NCI-H1417 (cell line): ENCODE measurements at places on chromosomes 7 and 10.

- no peak for DNase-seq
Measured at GRCh38 chr7:55309040-55309991, 55.8 kb upstream of the LANCL2 start.

DNA sequence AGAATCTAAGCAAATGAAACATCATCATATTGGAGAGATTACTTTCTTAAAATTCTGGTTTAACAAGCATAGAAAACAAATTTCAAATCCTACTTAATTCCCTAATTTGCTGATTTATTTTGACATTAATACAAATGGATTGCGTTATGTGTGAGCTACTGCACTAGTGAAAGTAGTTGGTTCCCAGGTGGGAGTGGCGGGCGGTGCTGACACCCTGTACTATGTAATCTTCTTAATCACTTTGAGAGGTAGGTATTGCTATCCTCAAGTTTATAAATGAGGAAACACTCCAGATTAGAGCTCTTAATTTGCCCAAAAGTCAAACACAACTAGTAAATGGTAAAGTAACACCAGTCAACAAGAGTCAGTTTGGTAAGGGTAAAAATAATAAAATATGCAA is 131.1 kb downstream of the ELAPOR2 start:
- no peak for DNase-seq

- DNase-seq = no peak
Measured at GRCh38 chr7:67523713-67524112, 527.1 kb downstream of the TYW1 start.

DNA sequence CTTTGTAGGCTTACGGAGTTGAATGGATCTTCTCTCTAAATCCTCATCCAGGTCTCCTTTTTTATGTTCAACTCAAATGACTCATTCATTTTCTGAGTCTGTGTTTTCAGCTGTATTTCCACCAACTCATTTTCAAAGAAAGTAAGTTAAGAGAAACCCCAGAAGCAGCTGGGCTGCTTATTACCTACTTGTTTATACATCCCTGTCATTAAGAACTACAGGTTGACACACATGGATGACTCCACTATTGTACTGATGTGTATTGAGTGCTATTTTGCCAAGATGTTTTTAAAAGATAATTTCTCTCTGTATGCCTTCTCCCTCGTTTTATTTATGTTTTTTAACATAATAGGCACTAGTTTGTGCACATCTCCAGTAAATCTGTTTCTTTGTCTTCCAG is 41.9 kb downstream of the DGKI start:
- DNase-seq = peak; percentile 94

GRCh38 chr7:105673367-105674084 is 92.2 kb upstream of the EFCAB10 start:
- peak; percentile 98 for DNase-seq

- no peak for DNase-seq
Measured at GRCh38 chr7:191981-192649, at the start of gene FAM20C. Gene FAM20C, plus strand, starts transcription at chr7:192571. Its CDS starts 629 bp downstream, at chr7:193200.

- peak; percentile 39 for DNase-seq
Measured at GRCh38 chr7:94888551-94888950, 18.8 kb upstream of the PPP1R9A start.

GRCh38 chr10:75788394-75789205 is 357.2 kb downstream of the LRMDA start:
- DNase-seq = no peak

- DNase-seq = no peak
Measured at GRCh38 chr7:117383483-117384189, 43.7 kb downstream of the ASZ1 start.

- DNase-seq = no peak
Measured at GRCh38 chr10:29941476-29941875, 117.9 kb downstream of the JCAD start.

DNA sequence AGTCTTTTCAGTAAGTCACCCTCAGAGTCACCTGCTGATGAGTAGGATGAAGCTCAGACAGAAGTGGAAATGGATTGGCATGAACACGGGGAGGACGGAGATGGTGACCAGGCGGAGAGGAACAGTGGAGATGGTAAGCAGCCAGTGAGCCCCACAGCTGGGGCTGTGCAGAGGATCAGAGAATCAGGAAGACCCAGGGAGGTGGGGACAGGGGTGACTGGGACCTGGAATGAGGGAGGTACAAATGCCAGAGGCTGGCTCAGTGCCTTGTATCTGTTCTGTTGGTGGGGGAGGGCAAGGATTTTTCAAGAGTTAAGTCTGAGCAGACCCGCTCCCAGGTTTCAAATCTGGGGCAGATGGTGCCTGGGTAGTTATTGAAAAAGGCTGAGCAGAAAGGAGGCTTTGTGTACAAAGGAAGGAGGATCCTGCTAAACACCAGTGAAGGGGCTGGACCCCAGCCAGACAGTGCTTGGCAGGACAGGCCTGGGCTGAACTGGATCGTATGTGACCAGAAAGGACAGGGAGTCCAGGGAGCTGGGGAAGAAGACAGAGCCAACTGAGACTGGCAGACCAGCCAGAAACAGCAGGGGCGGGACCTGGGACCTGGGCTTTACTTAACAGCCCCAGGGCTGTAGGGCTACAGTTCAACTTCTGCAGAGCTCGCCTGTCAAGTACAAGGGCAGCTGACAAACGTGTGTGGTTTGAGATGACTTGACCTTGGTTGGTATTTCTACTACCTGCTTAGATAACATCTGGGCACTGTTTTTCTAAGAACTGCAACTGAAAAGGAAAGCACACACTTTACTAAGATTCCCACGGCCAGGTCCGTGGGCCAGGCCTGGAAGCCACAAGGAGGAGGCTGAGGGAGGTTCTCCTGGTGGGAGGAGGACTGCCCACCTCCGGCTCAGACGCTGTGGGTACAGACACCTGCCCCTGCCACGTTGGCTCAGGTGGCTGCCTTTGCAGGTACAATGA is 13.2 kb upstream of the FRMPD2 start:
- peak; percentile 8 for DNase-seq

DNA sequence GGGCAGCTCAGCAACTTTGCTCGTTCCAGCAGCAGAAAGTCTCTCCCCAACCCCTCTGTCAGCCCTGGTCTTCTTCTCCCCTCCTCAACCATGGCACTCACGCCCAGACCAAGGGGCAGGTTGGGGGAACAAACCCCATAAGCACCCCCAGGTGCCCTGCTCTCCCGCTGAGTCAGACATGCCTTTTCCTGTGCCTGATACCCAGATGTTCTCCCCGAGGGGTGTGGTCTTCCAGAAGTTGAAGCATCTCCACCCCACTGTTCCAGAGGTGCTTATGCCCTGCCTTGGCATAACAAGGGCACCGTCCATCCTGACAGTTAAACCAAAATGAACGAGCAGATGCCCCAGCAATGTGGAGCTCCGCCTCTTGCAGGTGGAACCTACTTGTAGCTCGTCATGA is 67.1 kb downstream of the C10orf143 start:
- no peak for DNase-seq

GRCh38 chr7:50281680-50282445 is 22.7 kb upstream of the IKZF1 start:
- DNase-seq = no peak

GRCh38 chr7:133082390-133082766 is 488 bp upstream of the CHCHD3 start:
- DNase-seq = no peak

DNA sequence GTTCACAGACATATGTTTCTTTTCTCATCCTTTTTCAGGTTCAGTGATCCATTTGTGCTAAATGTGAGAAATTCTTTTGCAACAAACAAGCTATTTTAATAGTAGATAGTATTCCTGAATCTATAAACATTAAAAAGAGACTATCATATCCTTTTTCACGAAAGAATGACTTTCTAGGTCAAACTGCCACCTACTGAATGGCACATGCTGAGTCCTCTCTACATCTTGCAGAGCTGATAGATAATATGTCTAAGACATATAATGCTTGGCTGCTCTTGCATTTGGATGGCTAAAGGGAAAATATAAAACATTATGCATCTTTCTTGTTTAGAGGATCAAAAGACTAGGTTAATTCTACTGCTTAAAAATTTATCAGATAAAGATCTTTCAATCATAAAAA is 114.1 kb upstream of the SLC26A5 start:
- DNase-seq = no peak

DNA sequence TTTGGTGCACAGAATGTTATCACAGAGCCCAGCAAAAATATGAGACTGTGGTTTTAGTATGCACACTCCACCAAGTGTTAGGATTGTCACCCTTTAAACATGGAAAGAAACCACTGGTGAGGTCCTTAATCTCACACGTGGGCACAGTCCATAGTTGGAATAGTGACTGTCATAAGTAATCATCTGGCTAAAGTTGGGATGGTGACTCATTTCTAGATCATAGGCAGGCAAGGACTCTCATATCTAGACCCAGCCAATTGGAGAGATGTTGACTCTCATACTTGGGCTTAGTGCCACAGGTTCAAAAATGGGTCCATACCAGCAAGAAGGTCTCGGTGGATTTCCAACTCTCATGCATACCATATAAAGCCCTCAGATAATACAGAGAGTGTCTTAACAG is 39.6 kb upstream of the ZNF680 start:
- no peak for DNase-seq

- DNase-seq = peak; percentile 84
Measured at GRCh38 chr10:86668297-86669165, at the start of gene LDB3. Gene LDB3, plus strand, starts transcription at chr10:86668511. Its CDS starts 181 bp downstream, at chr10:86668692.

DNA sequence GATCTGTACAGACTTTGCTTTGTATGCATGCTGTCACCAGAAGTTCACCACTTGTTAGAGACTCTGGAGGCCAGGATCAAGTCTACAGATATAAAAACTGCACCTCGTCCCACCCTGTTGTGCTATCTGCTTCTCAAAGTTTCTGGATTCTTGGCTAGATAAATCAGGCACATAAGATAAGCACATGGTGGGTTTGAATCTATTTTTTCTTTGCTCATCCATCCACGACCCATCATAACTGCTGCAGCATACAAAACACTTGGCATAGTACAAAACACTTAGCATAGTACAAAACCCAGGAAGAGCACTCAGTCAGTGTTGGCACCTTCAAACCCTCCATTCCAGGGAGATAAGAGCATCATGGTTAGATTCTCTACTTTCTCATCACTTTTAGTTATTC is 42.4 kb upstream of the ANKRD1 start:
- DNase-seq = no peak

DNA sequence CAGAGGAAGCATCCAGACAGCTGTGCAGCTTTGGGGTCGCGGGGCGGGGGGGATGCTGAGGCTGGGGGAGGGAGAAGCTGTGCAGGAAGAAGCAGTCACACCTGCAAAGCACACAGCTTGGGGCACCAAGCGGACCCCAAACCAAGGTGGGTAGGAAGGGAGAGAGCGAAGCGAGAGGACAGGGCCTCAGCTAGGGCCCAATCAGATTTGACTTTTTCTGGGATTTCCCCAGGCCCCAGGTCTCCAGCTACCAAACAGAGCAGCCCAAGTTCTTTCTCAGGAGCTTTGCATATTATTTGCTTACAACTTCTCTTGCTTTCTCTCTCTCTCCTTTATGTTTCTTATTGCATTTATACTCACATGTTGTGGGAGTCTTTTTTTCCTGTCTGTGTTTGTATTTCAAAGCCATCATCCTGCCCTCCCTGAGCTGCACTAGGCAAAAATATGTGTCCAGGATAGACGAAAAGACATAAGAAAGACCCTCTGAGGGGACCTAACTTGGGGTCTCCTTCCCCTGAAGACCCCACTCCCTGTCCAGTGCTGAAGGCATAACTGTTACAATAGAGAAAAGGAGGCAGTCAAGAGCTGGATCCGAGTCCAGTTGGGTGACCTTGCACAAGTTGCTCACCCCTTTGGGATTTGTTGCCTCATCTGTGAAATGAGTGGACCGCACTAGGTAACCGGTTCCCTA is 50.6 kb upstream of the SMNDC1 start:
- DNase-seq = no peak

- DNase-seq = no peak
Measured at GRCh38 chr7:105136221-105136620, 122.2 kb downstream of the KMT2E start.

DNA sequence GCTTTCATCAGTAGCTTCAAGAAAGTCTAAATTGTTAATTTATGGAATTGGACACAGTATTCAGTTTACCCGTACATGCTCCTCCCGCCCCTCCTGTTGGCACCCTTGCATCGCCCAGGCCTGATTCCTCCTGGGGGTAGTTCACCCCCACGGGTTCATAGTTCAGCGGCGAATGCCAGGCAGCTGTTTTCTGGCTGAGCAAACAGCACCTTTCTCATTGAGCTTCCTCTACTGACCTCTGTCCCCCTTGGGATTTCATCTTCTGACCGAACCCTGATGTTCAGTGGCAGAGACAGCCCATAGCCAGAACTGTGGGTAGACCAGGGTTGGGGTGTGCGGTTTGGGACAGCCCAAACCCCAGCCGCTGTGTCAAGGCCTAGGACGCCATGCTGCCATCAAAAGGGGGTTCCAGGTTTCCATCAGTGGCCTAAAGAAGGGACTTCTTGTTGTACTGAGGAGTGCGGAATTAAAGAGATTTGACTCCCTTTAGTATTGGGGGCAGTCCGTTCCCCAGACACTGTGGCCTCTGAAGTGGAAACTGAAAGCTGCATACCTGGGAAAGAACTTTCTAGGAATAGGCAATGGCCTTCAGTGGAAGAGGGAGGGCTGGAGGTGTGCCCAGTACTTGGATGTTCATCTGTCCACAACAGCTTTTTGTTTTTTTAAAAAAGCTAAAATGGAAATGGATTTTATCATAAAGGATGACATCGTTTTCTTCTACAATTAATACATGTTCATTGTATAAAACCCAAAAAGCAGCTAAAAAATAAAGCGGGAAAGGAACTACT is 19.0 kb downstream of the MDH2 start:
- DNase-seq = no peak

GRCh38 chr10:8051109-8051821 is 3.2 kb upstream of the GATA3 start:
- DNase-seq = no peak

DNA sequence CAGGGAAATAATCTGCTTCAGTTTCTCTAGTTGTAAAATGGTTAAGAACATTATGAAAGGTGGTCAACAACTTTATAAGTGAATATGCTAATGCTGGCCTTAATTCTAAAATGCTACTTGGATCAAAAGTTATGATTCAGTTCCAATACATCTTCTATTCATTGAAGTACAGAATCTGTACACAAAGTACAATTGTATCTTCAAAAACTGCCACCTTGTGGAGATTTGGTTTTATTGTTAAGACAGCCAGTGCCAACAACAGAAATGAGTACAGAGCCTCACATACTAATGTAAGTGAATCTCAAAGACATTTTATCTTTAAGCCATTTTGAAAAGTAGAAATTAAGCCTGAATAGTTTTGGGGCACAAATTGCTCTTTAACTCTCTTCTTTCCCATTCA is 194.0 kb downstream of the CFTR start:
- DNase-seq = peak; percentile 59

DNA sequence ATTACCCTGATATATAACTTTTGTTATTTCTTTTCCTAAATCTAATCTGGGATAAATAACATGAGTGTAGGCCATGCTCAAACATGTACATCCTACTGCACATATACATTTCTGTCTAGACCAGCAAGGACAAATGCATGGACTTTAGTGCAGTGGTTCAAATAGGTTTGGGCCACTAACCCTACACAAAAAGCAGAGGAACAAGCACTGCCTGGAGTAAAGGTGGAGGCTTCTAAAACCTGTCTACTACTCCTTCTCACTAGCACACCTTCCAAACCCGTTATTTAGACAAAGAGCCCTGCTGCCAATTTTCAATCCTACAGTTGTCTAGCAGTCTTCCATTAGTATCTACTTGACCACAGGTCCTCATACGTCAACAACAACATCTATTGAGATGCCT is 34.8 kb downstream of the SGCE start:
- DNase-seq = no peak
